NCI-H146 (cell line): ENCODE measurements at places on chromosomes 2 and 18.

GRCh38 chr2:16608661-16609643, 56.7 kb downstream of the CYRIA start:
- peak; percentile 87 for DNase-seq

DNA sequence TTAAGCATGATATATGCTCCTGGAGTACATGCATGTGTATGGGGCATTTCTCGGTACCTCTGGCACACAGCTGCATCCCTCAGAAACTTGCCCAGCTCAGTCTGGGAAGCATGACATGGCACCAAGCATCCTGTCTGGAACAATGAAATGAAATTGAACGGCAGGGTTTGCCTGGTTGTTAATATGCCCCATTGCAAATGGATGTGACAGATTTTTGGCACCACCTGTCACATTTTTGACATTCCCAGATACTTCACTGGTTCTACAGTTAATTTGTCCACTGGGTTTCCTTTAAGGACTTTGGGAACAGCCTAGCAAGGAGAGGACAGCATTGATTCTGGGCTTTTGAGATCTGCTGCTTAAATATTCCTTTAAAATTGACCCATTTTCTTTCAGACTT, 305.8 kb downstream of the TSN start:
- DNase-seq: no peak

DNA sequence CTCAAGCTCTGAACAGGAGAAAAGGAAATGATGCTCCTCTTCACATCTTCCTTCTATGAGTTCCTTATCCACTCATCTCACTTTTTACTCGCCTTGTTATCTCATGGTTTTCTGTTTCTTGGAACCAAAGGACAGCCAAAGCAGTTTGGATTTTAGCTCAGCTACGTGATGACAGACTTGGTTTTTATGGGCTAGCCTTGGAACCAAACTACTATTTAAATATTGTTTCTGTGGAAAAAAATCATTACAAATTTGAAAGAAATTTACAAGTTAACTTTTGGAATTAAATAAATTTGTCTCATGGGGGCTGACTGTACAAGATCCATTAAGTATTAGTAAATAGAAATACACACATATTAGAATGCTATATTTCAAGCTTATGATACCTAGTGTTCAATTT, 727.8 kb upstream of the FANCL start:
- DNase-seq: no peak

DNA sequence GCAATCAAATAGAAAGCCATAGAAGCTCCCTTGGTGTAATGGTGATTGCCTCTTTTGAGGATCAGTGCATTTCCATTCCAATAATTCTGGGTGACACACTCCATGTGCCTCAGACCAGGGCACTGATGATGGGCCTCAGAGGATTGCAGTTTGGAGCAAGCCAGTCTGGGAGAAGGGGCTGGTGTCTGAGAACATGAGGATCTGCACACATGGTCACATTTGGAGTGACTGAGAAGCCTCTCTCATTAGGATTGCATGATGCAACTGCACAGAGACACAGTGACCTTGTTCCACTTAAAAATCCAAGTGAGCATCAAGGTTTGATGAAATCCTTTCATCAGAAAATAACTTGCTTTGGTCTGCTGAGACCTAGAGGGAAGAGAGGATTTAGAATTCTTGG, 216.4 kb downstream of the ANKRD30B start:
- no peak for DNase-seq

DNA sequence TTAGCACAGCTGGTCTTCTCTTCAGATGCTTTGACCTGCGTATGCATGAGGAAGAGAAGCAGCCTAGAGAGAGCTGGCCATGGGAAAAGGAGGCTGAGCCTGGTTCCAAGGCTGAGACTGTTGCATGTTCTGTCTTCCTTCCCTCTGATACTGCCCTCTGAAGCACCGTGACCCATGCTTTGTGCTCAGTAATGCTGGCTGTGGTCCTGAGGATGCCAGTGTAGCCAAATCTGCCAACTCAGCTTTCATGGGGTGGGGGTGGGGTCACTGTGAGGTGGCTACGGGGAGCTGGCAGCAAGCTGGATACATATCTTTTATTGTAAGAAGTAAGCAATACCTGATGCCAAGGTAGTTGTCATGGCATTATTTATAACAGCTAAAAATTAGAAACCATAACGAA, 41.5 kb downstream of the EPAS1 start:
- no peak for DNase-seq
